ENCODE measurements at places on chromosomes 3 and 15.

DNA sequence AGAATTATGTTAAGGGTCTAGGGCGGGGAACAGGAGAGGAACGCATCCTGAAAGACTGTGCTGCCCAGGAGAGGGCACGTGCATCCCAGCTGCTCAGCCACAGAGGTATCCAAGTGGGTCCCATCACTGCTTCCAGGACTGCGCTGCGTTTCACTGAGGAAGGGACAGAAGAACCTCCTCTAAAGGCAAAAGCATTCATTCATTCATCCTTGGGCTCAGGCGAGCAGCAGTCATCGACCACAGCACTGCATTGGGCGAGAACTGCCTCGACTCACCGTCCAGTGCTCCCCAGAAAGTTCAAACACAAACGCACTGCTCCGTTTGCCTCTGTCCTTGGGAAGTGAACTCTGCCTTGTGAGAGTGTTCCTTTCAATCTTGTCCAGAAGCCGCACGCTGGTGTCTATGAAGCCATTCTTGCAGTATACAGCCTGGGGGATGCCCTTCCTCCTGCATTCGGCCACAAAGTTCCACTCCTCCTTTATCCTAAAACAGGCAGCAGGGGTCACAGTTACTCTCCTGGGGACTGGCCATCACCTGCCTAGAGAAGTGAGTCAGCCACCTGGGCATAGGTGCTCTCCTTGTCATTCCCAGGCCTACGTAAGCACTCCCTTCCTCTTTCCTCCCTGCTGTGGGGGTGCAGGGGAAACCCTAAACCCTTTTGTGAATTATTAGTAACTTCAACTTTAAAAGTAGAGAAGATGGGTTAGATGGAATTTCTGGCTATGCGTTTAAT is 21.2 kb downstream of the LRRC2 start:
- no peak for DNase-seq

DNA sequence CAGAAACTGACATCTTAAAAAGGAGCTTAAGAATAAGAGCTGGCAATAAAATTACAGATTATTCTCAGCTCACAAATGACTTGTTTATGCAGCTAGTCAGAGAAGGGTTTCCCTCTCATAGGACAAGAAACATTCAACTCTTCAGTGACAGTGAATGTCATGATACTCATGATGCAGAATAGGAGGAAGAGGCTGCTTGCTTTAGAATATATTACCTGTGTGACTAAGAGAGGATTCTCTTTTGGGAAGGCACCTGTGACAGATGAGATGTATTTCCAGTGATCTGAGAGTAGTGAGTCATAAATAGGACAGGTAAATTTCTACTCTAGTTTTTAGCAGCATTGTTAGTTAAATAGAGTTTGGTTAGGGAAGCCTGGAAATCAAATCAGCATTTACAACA is 39.9 kb downstream of the RASA2 start:
- no peak for DNase-seq

DNA sequence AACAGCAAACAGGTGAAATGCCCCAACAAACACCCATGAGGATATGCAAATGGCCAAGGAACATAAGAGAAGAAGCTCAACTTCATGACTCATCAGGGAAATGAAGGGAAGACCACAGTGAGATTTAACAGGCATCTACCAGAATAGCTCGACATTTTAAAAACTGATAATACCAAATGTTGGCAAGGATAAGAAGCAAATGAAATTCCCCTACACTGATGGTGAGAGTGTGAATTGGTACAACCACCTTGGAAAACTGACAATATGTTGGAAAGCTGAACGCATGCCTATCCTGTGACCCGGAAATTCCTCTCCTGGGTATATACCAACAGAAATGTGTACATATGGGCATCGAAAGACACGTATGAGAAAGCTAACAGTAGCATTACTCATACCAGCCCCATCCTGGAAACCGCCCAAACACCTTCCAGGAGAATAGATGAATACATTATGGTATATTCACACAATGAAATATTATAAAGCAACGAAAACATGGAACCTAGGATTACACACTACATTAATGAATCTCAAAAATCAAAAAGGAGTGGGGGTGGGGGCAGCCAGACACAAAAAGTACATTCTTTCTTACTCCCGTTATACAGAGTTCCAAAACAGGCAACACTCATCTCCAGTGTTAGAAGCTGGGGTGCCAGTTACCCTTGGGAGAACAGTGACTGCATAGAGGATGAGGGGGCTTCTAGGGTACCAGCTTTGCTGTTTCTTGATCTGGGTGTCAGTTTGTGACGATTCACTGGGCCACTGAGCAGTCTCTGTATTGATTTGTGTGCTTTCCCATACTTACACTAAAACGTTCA is 16.9 kb downstream of the RFTN1 start:
- no peak for DNase-seq

DNA sequence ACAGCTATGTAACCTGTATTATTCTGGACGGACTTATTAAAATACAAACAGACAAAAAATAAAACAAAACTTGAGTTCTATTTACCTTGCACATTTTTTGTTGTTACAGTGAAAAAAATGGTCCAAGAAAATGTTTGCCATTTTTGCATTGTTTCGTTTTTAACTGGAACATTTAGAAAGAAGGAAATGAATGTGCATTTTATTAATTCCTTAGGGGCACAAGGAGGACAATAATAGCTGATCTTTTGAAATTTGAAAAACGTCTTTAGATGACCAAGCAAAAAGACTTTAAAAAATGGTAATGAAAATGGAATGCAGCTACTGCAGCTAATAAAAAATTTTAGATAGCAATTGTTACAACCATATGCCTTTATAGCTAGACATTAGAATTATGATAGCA is 17.1 kb downstream of the LMOD3 start:
- no peak for DNase-seq

DNA sequence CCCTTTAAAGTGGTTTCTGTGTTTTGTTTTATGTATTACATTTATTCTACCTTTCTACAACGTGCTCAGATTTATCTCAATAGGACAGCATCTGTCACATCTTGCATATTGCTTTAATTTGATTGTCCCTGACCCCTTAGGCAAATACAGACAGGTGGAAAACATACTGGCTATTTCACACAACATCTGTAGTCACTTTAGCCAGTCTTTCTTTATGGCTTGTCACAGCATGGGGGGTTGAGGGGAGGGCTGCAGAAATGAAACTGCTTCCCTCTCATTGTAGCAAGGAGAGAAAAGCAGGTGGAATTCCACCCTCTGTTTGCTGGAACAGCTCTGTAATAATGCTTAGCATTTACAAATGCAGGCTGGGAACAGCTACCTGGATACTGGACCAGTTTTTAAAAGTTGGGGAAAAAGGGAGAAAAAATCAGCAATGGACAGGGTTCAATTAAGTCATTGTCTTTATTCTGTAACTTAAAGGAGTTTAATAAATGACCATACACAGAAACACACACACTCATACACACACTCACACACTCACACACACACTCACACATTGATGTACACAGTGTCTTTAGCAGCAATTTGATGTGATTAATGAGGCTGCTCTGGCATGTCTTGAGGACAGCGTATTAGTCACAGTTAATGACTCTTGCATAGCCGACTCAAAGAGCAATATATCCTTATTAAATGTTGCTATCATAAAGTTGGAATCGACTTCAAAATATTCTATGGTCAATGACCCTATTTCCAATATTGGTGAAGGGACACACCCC is 283.7 kb upstream of the GBE1 start:
- DNase-seq = no peak

- no peak for DNase-seq
These were observed 40.8 kb downstream of the MKRN3 start for GRCh38 chr15:23606226-23606625.

DNA sequence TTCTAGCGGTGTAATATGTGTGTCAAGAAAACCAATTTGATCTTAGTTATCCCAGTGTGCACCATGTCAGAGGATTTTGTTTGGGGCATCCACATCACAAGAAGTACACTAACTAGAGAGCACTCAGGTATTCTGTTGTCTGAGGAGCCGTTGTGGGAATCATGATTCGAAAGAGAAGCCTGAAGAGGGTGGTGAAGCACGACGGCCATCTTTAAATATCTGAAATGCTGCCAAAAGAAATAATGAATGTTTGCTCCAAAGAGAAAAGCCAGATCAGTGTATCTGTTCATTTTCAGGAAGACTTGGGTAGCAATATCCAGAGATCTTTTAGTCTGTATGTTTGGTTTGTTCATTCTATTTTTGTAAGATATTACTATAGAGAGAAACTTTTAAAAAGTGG is 180.7 kb downstream of the KLHL25 start:
- no peak for DNase-seq

DNA sequence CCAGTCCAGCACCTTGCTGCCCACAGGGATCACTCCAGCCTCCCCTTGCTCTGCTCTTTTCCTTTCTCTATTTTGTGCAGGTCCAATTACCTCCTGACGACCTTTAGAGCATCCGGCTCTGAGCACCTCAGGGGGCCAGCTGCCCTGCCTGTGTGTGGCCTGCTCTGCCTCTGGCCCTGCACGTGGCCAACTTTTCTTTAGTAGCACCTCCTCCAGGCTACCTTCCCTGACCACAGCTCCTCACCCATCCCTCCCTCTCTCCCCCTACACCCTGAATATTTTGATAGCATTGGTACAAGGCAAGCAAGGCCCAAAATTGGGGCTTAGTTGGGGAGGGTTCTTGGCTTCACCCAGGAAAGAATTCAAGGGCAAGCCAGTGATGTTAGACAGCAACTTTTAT is 66.9 kb upstream of the PRR20G start:
- no peak for DNase-seq

GRCh38 chr3:48798998-48799397 is 48.7 kb downstream of the PRKAR2A start:
- no peak for DNase-seq

GRCh38 chr3:134267996-134268395 is 17.3 kb upstream of the RYK start:
- DNase-seq = no peak
